ENCODE measurements at places on chromosomes 13 and 19. TPM values are rescaled to one million over a fixed set of nuclear protein-coding genes. Genes with fewer than 3 reads are reported as not detected.

- no peak overlapping the region for H3K27ac ChIP-seq
- no peaks in the 10 kb centered on the region for H3K27me3 ChIP-seq
- H3K4me1 ChIP-seq, result no peaks in the 10 kb centered on the region
- H3K36me3 ChIP-seq, result no peaks in the 10 kb centered on the region
- no peak for DNase-seq
Measured at GRCh38 chr13:60351855-60352615, 45.0 kb upstream of the TDRD3 start.

TYROBP gene
- 24.7 TPM for total RNA-seq

GRCh38 chr19:2083174-2083854 is 12.8 kb downstream of the MOB3A start:
- H3K27ac ChIP-seq, result peak overlapping the region; percentile 34
- no peaks in the 10 kb centered on the region for H3K4me1 ChIP-seq
- H3K4me3 ChIP-seq, result peak overlapping the region; percentile 21
- no peaks in the 10 kb centered on the region for H3K36me3 ChIP-seq
- H3K27me3 ChIP-seq, result no peaks in the 10 kb centered on the region

- H3K4me3 ChIP-seq, result no peak overlapping the region
- H3K36me3 ChIP-seq, result no peaks in the 10 kb centered on the region
- H3K27ac ChIP-seq, result no peak overlapping the region
- no peaks in the 10 kb centered on the region for H3K4me1 ChIP-seq
Measured at GRCh38 chr13:50794226-50794625, 49.3 kb downstream of the DLEU7 start.

DNA sequence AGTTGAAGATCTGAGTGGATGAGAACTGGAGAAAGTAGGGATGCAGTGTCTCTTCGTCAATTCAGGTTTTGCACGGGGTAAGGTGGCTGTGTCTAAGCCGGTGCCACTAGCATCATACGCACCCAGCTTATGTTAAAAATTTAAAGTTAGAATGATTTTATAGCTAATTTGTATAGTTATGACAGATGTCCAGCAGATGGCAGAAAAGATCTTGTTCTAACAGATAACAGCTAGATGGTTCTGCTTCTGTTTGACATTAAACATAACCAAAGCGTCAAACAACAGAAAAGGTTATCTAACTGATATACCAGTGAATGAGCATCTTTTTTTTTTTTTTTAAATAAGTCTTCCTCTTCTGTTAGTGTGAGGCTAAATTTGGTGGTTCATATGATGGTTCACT is 18.8 kb upstream of the EDDM13 start:
- no peaks in the 10 kb centered on the region for H3K4me1 ChIP-seq
- H3K27me3 ChIP-seq, result no peaks in the 10 kb centered on the region
- H3K27ac ChIP-seq, result no peak overlapping the region
- no peak overlapping the region for H3K4me3 ChIP-seq
- no peak for DNase-seq

DNA sequence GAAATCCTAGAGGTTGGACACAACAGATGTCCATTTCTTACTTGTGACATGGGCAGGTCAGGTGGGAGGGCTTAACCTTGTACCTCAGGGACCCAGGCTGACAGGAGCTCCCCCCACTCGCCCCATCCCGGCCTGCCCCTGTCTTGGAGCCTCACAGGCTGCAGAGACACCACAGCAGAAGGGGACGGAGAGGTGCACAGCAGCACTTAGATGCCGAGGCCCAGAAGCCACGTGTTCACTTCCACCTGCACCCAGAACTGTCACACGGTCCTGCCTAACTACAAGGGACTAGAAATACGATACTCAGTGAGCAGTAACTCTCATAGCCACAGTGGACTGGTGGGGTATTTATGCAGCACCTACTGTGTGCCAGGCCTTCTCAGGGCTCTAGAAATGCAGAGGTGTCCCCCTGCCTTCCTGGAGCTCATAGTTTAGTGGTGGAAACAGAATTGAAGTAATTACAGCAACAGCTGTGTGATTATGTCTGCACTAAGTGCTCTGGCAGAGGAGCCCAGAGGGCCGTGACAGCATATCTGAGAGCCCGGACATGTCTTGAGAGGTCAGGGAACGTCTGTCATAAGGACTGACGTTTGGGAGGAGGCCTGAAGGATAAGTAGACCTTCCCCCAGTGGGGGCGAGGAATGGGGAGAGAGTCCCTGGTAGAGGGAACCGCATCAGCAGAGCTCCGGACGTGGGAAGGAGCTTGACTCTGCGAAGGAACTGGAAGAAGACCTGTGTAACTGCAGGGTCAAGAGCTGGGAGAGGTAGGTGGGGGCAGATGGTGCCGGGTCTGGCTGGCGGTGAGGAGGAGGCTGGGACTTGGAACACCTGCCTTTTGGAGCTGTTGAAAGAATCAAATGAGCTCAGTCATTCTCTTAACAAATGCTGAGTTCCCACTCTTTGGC is 130.0 kb downstream of the SIPA1L3 start:
- no peaks in the 10 kb centered on the region for H3K27me3 ChIP-seq
- H3K36me3 ChIP-seq, result no peaks in the 10 kb centered on the region
- DNase-seq, result no peak
- H3K4me1 ChIP-seq, result peaks cover 5% of the 10 kb centered on the region
- no peak overlapping the region for H3K27ac ChIP-seq
- no peak overlapping the region for H3K4me3 ChIP-seq

GRCh38 chr13:66974174-66974573 is 256.0 kb downstream of the PCDH9 start:
- H3K4me1 ChIP-seq, result no peaks in the 10 kb centered on the region
- H3K27ac ChIP-seq, result no peak overlapping the region
- H3K27me3 ChIP-seq, result no peaks in the 10 kb centered on the region
- H3K36me3 ChIP-seq, result no peaks in the 10 kb centered on the region
- no peak for DNase-seq

- H3K36me3 ChIP-seq, result no peaks in the 10 kb centered on the region
- DNase-seq, result no peak
- no peak overlapping the region for H3K4me3 ChIP-seq
Measured at GRCh38 chr13:36030670-36031331, 100.4 kb downstream of the DCLK1 start.

GRCh38 chr19:30696514-30696913 is 324.3 kb downstream of the ZNF536 start:
- H3K27ac ChIP-seq, result no peak overlapping the region
- peaks cover 5% of the 10 kb centered on the region for H3K27me3 ChIP-seq
- H3K36me3 ChIP-seq, result no peaks in the 10 kb centered on the region

DNA sequence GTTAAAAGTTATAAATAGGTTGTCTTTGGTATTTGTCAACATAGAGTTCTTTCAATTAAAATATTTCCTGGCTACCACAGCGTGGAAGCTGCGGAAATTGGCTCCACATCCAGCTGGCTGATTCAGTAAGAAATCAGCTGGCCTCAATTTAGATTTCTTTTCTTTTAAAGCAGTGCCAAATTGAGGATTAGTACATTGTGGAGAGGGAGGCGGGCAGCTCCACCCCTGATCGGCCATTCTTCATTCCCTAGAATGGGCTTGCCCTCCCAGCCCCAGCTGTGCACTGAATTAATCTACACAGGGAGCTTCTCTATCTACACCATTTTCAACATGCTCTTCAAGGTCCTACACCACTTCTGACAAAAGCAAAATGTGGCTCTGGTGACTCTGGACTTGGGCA is 624.8 kb downstream of the DACH1 start:
- no peaks in the 10 kb centered on the region for H3K4me1 ChIP-seq
- no peak overlapping the region for H3K4me3 ChIP-seq
- H3K36me3 ChIP-seq, result no peaks in the 10 kb centered on the region
- no peak for DNase-seq

CADM4 gene
- 4.3 TPM for total RNA-seq

DNA sequence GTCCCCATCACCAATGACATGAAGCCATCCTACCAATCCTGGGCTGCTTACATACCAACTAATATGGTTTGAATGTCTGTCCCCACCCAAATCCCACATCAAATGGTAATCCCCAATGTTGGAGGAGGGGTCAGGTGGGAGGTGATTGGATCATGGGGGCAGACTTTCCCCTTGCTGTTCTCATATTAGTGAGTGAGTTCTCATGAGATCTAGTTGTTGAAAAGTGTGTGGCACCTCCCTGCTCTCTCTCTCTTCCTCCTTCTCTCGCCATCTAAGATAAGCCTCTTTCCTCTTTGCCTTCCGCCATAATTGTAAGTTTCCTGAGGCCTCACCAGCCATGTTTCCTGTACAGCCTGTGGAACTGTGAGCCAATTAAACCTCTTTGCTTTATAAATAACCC is 53.6 kb upstream of the FAM124A start:
- DNase-seq, result no peak
- H3K27me3 ChIP-seq, result no peaks in the 10 kb centered on the region
- H3K27ac ChIP-seq, result no peak overlapping the region
- no peaks in the 10 kb centered on the region for H3K4me1 ChIP-seq

All from right lobe of liver (tissue), 6 donors.